GM04503 (cell line): ENCODE measurements at places on chromosomes 3 and 15.

DNA sequence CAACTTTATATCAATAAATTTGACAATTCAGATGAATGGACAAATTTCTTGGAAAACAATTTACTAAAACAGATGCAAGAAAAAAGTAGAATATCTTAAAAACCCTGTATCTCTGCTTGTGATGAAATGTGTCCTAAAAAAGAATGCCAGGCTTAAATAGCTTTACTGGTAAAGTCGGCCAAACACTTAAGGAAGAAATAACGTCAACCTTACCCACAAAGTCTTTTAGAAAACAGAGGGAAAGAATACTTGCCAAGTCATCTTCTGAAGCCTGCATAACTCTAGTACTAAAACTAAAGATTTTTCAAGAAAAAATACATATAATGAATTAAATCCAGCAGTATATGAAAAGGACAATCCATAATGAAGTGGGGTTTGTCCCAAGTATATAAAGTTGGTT, 111.1 kb downstream of the RASA2 start:
- DNase-seq, result no peak

GRCh38 chr3:97872525-97873042, 50.8 kb downstream of the CRYBG3 start:
- no peak for DNase-seq

GRCh38 chr3:64038253-64038767, 15.0 kb upstream of the PSMD6 start:
- DNase-seq, result no peak

DNA sequence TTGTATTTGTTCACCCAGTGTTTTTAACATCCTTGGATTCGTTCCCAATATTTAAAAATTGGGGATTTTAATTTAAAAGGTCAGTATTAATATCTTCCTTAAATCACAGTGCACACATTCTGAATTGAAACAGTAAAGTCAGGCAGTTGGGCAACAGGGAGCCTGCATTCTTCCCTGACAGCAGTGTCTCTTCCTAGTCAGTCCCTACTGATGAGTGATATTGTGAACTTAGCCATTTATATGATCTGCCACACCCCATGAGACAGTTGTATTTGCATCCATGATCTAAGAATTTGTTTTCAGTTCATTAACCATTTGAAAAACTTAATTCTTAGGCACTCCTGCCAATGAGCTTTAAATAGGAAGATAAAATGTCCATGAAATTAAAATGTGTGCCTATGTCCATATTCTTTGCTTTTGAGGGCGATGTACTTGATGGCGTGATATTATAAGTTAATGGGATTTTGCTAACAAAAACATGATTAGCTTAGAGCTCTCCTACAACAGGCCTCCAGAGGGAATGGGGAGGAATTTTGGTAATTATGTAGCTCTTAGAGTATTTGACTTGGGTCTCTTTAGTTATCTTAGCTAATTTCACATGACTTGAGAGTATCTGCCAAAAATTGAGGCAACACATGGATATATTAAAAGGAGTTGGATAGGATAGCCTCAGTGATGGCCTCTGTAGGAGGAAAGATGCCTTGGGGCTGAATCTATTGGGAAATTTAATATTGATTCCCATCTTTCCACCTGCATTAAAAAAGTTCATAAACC, 219.3 kb downstream of the PTPRG start:
- DNase-seq, result no peak

- DNase-seq, result no peak
Observed at GRCh38 chr15:91104111-91104510, 4.1 kb downstream of the SV2B start.

DNA sequence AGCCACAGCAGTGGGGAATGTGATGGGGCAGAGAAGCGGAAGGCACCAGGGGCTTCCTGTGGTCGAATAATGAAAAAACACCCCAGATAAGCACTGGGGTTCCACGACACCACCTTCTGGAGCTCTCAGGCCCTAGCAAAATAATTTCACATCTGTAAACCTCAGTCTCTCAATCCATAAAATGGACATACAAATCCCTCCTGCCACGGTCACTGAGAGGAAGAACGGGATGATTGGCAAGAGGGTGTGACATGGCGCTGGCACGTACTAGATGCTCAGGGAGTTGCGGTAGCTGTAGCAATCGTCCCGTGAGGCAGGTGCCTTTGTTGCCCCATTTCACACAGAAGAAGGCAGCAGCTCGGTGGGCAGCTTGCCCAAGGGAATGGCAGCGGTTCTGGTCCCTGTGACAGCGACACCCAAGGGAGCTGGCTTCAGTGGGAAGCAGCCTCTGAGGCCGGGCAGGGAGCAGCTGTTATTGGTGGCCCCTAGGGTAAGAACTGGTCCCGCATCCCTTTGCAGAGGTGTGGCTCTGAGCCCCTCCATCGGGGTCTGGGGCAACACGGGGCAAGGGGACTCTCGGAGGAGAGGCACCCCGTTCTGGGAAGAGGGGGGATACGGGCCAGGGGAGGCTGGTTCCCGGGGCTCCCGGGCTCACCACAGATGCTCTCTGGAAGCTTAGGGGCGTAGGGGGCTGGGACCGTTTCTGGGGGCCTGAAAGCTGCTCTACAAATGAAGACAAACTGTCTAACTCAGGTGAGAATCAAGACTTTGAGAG, 114.0 kb upstream of the ALDH1A3 start:
- DNase-seq, result no peak

- DNase-seq, result peak; percentile 99
Observed at GRCh38 chr15:60379525-60380274, 18.1 kb downstream of the ANXA2 start.

DNA sequence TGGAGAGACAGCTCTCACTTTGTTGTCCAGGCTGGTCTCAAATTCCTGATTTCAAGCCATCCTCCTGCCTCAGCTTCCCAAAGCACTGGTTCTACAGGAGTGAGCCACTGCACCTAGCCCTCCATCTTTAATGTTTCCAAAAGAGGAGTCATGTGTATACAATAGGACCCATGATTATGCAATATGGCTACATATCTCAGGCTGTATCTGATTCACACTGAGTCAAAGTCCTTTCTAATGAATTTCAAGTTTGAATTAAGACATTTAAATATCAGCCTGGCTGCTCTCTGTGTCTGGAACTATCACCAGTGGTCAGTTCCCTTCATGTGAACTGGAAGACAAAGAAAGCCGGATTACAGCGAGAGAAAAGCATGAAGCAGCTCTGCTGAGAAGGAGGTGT, 90.5 kb downstream of the MINAR1 start:
- no peak for DNase-seq

DNA sequence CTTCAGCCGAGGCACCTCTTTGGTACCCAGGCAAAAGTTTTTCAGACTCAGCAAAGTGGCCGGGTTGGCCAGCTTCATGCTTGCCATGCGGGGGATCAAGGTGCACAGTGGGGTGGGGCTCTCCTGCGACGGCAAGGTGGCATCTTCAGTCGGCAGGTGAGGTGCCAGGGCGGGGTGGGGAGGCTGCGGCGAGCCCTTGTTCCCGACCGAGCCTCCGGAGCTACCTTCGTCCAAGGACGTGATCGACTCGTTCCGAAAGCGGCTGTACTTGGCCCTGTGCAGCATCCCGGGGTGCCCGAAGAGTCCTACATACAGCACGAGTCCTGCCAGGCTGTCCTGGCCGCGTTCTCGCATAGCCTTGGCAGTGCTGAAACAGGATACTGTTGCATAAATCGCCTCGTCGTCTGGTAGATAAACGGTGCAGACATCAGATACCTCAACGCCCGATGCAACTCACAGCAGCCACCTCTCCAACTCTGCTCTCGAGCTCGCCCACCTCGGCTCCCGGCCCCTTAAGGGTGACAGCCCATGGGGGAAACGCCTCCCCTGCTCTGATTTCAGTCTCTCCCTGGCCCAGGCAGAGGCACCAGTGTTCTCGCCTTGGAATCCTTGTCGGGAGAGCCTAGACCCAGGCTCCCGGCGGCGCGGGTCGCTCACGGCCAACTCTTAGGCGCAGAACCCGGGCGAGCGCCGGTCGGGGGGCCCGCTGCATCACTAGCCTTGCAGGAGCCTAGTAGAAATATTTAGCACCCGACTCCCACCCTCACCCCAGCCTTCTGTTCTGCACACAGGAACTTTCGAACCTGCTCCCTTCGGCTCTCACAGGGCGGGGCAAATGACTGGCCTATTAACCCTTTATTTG, 826 bp downstream of the SHC4 start:
- no peak for DNase-seq

- DNase-seq, result no peak
Observed at GRCh38 chr3:127673191-127674100, 694 bp downstream of the ABTB1 start.

GRCh38 chr3:162437480-162437879, 940.9 kb downstream of the OTOL1 start:
- DNase-seq, result no peak

DNA sequence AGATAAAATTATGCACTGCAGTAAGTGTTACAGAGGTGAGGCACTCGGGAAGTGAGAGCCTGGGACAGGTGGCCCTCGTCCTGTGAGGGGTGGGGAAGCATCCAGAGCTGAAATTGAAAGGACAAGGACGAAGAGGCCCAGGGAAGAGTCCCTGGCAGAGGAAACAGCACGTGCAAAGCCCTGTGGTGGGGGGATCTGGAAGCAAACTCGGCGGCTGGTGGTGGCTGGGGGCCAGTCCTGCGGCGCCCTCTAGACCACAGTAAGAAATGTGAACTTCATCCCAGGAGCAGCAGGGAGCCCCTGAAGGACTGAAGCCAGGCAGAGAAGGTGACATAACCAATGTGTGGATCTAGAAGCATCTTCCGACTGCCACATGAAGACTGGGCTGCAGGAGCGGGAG, 42.8 kb downstream of the GRIP2 start:
- DNase-seq, result no peak

GRCh38 chr3:105422645-105423044, 55.9 kb downstream of the ALCAM start:
- DNase-seq, result no peak

DNA sequence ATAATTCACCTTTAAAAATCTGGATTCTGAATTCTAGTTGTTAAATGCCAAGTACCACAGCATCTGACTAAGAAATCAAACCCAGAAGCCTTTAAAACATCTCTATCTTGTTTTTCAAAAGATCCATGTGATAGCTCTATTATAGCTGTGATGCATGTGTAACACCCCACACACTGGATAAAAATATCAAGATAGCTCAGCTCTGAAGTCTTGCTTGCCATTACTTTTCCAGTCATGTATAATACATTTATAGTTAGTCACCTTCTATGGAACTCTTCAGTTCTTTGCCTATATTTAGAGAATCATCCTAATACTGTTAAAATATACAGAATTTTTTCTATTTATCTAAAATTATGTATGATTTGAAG, 11.6 kb downstream of the ARPP19 start:
- DNase-seq, result no peak

- DNase-seq, result no peak
Observed at GRCh38 chr3:175526191-175526590, 667.1 kb downstream of the NAALADL2 start.
